Stimulated activated CD8-positive, alpha-beta memory T cell treated with anti-CD3 and anti-CD28 coated beads, Interleukin-4, amount 100 ng/mL, for 4 hours (primary cell): ENCODE measurements at places on chromosomes 1 and 21.
A peak's percentile ranks its signal among the peaks of the same experiment; 100 is the strongest.

DNA sequence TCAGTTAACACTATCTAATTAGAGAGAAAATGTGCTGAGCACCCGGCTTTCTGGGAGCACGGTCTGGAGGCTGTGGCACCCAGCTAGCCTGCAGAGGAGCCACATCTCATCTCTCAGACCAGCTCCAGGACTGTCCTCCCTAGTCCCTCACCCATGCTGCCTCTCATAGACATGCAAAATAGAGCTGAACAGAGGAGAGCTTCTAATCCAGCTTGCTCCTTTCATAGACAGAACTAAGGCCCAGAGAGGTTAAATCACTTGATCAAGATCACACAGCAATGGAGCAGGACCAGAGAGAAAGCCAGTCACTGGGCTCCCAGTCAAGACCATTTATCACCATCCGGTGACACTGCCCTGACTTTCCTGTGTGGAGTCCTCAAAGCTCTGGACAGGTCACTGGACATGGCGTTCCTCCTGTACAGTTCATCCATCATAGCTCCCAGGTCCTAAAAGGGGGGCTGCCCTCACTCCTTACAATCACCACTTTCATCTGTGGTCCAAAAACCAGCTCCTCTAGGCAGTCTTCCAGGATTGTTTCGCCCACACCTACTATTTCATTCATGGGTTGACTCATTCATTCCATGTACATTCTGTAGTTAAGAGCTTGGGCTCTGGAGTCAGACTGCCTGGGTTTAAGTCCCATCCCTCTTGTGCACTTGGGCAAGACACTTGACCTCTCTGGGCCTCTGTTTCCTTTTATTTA lies 8.8 kb upstream of the CAMK2N1 start:
- DNase-seq = no peak

DNA sequence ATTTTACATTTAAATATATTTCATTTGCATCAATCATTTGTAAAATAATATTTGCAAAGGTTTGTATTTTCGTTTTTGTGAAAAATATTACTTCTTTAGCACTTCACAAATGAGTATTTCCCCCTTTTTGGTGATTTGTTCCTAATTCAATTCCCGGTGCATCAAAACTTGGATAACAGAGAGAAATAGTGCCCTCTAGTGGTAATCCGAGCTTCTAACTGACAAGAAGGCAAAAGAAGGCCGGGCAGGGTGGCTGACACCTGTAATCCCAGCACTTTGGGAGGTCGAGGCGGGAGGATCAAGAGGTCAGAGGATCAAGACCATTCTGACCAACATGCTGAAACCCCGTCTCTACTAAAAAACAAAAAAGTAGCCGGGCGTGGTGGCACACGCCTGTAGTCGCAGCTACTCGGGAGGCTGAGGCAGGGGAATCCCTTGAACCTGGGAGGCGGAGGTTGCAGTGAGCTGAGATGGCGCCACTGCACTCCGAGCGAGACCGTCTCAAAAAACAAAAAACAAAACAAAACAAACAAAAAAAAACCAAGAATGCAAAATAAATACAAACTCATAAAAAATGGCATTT lies 137.7 kb downstream of the COL11A1 start:
- no peak for DNase-seq

GRCh38 chr1:151246786-151247185 lies 7.7 kb upstream of the PSMD4 start:
- DNase-seq = no peak

DNA sequence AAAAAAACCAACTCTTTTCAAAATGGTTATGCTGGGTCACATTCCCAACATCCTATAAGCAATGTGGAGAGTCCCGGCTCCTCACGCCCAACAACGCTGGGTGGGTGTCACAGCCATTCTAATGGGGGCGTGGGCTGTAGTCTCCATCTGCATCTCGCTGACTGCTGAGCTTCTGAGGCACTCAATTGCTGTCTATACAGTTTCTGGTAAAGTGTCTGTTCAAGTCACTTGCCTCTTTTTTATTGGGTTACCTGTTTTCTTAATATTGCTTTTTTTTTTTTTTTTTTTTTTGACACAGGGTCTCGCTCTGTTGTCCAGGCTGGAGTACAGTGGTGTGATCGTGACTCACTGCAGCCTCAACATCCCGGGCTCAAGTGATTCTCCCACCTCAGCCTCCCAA lies 54.8 kb downstream of the GNB1 start:
- no peak for DNase-seq

GRCh38 chr1:39148942-39149341 lies 55.6 kb upstream of the MACF1 start:
- DNase-seq = no peak

GRCh38 chr21:31351960-31352359 lies 7.9 kb upstream of the TIAM1 start:
- DNase-seq = no peak

- DNase-seq = no peak
These were observed 12.8 kb downstream of the OVGP1 start for GRCh38 chr1:111414756-111415155.

DNA sequence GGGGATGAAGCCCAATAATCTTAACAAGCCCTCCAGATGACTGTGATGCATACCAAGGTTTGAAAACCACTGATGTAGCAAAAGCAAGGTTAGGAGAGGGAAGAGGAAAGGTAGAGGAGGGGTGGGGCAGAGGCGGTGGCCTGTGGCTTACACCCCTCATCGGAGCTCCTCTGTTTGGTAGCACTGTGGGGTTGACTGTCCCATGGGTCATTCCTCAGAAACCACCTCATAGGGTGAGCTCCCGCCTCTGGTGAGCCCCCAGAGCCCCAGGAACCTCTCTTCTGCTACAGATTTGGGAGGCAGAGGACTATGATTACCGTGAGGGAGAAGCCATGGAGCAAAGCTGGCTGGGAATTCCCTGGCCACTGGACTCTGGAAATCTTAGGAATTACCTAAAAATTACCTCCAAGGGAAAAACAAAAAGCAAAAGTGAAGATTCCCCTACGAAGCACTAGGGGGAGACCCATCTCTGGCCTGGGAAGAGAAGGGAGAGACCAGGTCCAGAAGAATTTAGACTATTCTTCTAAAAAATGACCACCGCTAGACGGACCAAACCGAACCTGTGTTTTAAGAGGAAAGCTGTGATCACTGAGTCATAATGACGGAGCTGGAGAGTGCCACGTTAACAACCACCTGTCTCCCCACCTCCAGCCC lies 1.5 kb upstream of the RASSF5 start:
- no peak for DNase-seq

GRCh38 chr21:15065392-15066122 lies 757 bp upstream of the NRIP1 start:
- peak; percentile 65 for DNase-seq

GRCh38 chr1:36321119-36321951 lies 2.1 kb downstream of the EVA1B start:
- DNase-seq = no peak
